ENCODE measurements at places on chromosomes 2 and 18.
A peak's percentile ranks its signal among the peaks of the same experiment; 100 is the strongest.

DNA sequence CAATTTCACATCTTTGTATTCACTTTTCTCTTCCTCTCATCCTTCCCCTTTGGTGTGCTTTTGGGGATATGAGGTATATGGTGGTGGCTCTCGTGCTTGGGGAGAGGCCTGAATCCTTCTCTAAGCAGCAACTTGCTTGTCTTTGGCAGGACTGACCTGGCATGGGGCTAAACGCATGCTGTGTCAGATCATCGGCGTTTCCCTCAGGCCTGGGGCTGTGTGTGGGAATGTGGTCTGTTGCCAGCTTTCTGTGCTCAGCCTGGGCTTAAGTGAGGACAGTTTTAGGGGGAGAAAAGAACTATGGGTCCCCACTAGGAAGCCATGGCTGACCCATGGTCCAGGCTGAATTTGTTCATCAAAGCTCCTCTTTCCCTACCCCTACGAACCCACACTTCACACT lies 60.7 kb downstream of the TET3 start:
- DNase-seq = no peak

DNA sequence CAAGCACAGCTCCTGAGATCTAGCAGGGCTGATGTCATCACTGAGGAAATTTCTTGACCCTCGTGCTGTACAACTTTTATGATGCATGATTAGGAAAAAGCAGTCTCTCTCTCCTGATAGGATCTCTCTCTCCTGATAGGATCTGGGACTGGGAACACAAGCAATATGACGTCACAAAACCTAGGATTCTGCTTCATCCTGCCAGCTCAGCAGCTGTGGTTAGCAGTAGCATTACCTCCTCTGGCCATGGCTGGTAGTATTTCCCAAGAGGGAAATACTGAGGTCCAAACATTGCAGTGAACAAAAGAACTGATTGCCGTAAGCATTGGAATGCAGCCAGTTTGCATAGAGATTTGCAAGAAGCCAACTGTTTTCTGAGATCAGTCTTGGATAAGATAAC lies 521.2 kb upstream of the POU3F3 start:
- DNase-seq = no peak

DNA sequence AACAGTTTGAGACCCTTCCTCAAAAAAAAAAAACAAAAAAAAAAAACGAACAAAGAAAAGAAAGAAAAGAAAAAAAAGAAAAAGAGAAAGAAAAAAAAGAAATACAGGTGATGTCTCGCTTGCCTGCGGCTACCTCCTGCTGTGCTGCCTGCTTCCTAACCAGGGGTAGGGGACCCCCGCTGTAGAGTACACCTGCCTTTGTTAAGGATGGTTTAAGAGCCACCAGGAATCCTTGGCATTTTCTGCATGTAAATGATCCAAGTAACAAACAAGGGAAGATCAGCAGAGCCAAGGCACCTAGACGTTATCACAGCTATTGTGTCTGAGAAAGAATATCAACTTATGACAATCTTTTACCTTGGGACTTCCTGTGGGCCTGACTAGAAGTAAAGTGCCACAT lies 856.8 kb upstream of the GCFC2 start:
- DNase-seq = no peak

DNA sequence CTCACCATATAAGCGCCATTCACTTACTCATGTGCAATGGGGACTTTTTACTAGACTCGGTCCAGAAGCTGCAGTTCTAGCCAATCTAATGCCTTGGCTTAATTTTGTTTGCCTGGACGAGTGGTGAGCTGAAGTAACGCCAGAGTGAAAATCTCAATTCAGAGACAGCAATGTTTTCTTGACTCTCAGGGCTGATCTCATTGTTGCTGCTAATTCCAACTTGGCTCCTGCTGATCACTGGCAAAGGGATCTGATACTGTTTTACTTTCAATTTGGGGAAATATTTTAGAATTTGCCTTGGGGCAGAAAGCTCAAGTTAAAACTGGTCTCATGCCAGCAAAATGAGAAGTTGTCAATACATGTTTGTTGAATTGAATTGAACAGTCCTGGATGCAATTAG lies 906.6 kb upstream of the CDH2 start:
- no peak for DNase-seq

DNA sequence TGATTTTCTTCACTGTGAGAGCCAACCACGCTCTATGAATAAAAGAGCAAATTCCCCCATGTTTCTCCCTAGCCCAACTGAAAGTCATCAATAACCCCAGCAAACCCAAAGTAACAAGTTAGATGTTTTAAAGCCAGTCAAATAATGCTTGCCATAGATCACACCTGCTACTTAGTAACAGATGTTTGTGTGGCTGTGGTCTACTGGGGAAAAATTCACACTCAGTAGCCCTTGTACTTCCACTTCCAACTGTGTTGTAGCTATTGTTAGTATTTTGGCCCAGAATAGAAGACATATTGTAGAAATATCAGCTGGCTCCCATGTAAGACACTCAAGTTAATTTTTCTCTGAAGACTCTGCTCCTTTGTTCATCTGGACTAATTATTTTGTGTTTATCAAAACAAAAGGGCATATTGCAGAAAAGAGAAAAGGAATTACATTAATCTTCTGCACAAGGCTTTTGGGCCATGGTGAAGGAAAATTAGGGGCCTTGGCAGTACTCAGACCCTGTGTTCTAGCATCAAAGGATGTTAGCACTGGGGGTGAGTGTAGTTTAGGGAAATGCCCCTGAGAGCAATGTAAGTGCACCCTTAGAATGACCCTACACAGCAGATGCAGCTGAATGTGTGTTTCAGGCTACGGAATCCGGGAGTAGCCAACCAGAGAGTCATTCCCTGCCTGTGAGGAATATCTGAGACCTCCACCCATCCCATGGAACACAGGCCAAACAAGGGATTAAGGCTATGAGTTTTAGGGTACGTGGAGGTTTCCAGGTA lies 521.9 kb downstream of the EPHA4 start:
- no peak for DNase-seq

GRCh38 chr2:239738159-239738558 lies 287.0 kb downstream of the NDUFA10 start:
- no peak for DNase-seq

- DNase-seq = no peak
Observed at GRCh38 chr2:145284551-145284950, 764.6 kb upstream of the ZEB2 start.

- DNase-seq = peak; percentile 69
Observed at GRCh38 chr18:13612196-13612997, 114.0 kb downstream of the FAM210A start.

GRCh38 chr2:11962707-11963328 lies 216.4 kb downstream of the LPIN1 start:
- DNase-seq = no peak

GRCh38 chr2:39999864-40000263 lies 220.8 kb upstream of the THUMPD2 start:
- no peak for DNase-seq

- no peak for DNase-seq
Observed at GRCh38 chr2:168717790-168718502, 84.5 kb upstream of the NOSTRIN start.

GRCh38 chr18:23504720-23505119 lies 1.4 kb downstream of the RMC1 start:
- DNase-seq = no peak

- no peak for DNase-seq
Observed at GRCh38 chr2:159613091-159613490, 3.3 kb downstream of the BAZ2B start.

DNA sequence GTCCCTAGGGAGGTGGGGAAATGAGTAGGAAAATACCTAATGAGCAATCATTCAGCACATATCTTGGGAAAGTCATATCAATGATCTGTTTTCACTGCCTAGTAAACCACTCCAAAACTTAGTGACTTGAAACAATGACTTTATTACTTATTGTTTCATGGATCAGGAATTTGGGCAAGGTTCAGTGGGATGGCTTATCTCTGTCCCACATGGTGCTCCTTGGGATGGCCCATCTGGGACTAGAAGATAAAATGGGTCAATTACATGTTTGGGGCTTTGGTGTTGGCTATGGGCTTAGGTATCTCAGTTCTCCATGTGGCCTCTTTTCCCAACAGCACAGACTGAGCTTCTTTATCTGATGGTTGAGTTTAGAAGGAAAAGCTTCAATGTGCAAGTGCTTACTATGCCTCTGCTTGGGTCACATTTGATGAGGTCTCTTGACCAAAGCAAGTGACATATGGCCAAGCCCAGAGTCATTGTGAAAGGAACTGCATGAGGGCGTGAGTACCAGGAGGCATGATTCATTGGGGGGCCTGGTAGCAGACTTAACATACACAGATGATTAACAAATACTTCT lies 218.1 kb upstream of the TNP1 start:
- DNase-seq = no peak

- DNase-seq = no peak
Observed at GRCh38 chr18:7896805-7897518, 329.8 kb downstream of the PTPRM start.

DNA sequence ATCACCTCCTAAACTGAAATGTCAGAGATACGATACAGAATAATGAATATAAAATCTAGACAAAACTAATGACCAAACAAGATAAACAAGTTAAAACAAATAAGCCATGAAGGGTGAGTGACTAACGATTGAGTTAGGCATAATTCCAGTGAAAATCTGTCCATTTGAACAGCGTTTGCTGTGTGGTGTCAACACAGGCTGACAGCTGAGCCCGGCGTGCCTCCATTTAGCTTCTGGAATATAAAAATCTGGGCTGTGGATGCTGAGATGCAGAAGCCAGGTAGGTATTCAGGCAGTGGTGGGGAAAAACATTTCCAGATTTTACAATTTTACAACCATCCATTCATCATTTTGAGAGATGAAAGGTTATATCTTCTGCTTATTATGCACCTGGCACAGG lies 2041.4 kb upstream of the CELF4 start:
- no peak for DNase-seq

GRCh38 chr18:14015416-14015815 lies 100.1 kb upstream of the MC2R start:
- no peak for DNase-seq

- no peak for DNase-seq
Observed at GRCh38 chr2:158120102-158120501, 18.4 kb downstream of the UPP2 start.

- no peak for DNase-seq
Observed at GRCh38 chr2:203819434-203820133, 48.0 kb upstream of the CTLA4 start.

- DNase-seq = no peak
Observed at GRCh38 chr2:143150287-143150686, 21.1 kb downstream of the ARHGAP15 start.

GRCh38 chr18:23722646-23723045 lies 33.4 kb downstream of the LAMA3 start:
- DNase-seq = no peak

- no peak for DNase-seq
Observed at GRCh38 chr2:186709529-186710450, 15.9 kb downstream of the FAM171B start.

DNA sequence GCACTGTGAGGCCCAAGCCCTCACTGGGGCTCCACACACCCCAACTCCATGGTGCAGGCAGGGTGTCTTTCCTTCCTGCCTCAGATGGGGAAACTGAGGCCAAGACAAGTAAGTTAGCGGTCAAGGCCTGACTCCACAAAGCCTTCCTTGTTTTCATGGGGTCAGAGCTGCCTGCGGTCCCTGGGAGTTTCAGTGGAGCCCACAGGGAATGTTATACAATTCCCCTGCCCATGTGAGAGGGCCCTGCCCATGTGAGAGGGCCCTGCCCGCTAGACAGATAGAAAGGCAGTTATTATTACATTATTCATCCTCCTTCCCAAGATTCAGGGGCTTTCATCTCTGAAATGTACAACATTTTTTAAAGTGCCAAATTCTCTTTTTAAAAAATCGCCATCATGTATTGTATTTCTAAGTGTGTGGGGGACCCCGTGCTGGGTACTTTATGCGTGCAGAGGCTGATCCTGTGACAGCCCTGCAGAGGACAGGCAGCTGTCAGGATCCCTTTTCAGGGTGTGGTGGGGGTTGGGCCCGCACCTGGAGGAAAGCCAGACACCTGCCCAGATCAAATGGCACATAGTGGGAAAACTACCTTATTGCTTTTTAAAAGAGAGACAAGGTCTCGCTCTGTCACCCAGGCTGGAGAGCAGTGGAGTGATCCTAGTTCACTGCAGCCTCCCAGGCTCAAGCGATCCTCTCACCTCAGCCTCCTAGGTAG lies 23.4 kb downstream of the FBLN7 start:
- no peak for DNase-seq

DNA sequence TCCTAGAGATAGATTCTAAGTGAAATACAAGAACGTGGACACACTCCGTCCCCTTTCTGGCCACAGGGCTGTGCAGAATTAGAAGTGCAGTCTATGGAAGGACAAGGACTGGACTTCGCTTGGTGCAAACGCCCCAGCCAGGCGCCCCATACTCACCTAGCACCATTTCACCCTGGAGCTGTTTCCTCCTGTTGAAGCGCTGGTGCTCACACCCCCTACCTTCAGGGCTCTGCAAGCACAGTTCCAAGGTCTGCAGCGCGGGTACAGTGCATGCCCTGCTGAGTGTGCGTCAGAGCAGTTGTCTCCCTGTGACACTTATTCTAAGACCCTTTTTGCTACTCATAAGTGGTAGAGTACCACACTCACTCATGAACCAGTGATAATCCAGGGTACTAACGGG lies 3.0 kb downstream of the HPCAL1 start:
- DNase-seq = no peak

GRCh38 chr2:72148837-72149555 lies 1.3 kb upstream of the CYP26B1 start:
- no peak for DNase-seq

- peak; percentile 41 for DNase-seq
Observed at GRCh38 chr2:230068651-230069055, at the start of gene SLC16A14. Gene SLC16A14 (minus strand): TSS chr2:230068924. CDS start chr2:230059352, 9,572 bp downstream.

All from thymus (tissue), 14 donors.